ENCODE measurements at places on chromosomes 11 and 22.

DNA sequence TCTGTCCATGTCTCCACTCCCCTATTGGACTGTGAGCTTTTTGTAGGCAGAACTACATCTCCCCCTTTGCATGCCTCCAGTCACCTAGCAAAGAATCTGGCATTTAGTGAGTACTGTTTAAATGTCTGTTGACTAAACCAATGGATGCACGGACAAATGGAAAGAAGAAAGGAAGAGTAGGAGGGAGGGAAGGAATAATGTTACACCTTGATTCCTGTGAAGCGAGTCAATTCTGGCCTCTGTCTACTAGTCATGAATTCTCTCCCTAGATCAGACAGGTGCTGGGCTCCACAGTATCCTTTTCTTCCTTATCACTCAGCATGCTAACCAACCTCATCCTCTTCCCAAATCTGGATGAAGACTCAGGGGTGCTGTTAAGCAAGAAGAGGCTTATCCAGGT, 33.6 kb downstream of the GALNT18 start:
- DNase-seq, result no peak

- DNase-seq, result no peak
These were observed 17.2 kb downstream of the POLR3H start for GRCh38 chr22:41526830-41527799.

DNA sequence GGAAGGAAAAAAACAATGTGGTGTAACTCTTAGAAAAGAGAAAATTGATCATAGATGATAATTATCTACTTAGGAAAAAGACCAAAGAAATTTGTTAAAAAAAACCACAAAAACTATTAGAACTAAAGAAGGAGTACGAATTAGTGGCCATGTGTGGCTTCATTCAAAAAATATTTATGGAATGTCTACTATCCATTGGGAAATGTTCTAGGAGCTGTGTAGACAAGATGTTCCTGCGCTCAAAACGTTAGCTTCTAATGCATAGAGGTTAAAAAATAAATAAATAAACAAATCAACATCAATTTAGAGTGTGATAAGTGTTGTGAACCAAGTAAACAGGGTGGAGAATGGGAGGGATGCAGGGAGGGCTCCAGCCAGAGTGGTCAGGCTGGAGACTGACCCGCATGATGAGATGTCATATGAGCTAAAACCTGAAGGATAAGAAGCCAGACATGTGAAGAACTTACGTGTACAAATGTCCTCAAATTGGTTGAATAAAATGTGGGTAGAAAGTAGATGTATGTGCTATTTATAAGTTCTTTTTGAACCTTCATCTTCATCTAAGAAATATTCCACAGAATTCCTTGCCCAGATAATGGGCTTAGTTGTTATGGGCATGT, 4.3 kb upstream of the EXPH5 start:
- DNase-seq, result no peak

DNA sequence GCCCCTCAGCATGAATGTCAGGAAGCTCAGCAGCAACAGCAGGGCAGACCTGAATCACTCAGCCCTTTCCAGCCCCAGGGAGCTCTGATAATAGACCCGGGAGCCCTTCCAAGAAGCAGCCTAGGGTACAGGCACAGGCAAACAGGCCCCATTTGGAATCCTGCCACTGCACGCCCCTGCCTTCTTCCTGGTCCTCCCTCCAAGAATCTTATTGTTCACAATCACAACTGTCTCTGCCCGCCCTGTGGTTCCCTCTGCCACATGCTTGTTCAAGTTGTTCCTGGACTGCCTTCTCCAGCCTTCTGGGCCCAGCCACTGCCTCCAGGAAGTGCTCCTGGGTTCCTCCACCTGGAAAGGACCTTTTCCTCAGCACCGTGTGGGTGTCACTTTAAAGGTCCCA, 54.6 kb downstream of the LRRC32 start:
- DNase-seq, result no peak

DNA sequence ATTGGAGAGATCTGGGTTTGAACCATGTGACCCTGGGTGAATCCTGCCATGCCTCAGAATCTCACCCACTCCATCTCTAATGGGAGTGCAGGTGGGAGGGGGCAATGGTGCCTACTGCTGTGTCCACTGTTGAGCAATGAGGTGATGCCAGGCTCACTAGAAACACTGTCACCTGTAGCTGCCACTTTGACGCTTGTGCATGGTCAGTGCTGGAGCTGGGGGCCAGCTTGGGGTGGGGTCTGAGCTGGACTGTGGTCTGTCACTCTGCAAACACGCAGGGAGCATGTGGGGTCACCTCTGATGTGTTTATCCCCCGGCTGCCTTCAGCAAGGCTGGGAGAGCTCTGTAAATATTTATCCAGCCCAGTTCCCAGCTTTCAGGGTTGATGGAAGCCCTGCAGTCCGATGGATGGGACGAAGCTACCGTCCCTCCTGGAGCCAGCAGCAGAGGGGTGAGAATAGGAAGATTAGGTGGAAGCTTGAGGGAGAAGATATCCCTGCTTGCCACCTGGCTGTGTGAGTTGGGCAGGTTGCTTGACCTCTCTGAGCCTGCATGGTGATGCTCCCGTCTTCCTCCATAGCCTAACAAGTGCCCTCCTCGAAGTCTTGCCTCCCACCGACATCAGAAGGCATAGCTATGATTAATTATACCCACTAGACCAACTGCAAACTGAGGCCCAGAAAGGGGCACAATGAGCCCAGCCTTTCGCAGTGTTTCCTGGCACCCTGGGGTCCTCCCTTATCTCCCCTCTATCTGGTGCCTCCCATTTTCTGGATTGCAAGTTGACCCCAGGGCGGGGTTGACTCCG, 1.7 kb downstream of the MMP11 start:
- DNase-seq, result no peak

DNA sequence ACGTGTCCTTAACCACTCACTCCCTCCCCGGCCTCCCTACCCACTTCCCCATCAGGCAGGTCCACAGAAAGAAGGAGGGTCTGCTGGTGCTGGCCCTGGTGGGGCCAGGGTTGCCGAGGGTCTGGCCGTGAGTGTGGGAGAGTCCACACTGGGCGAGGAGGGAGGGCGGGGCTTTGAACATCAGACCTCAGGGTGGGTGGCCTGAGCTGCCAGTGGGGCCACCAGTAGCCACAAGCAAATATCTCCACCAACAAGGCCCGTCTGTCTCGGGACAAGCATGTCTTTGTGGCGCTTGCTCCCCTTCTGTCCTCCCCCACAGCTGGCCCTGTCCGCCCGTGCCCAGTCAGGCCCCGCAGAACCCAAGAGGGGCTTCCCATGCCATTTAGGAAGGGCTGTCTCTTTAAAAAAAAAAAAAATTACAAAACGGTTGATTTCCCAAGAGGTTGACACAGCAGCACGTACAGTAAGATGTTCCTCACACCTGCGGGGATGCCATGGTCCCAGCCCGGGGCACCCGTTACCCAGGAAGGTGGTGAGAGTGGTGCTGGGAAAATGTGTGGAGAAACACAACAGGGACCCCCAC, 17.7 kb upstream of the TALDO1 start:
- DNase-seq, result no peak

DNA sequence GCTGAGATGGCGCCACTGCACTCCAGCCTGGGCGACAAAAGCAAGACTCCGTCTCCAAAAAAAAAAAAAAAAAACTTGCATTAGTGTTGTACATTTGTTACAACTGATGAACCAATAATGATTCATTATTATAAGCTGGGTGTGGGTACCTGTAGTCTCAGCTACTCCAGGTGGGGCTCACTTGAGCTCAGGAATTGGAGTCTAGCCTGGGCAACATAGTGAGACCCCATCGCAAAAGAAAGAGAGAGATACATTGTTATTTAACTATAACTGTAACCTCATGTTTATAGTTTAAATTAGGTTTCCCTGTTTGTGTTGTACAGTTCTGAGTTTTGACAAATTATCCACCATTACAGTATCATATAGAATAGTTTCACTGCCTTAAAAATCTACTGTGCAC, 38.6 kb downstream of the KDM2A start:
- no peak for DNase-seq

GRCh38 chr22:16804882-16805281, 20.3 kb downstream of the XKR3 start:
- no peak for DNase-seq

- DNase-seq, result no peak
These were observed 11.6 kb downstream of the MED19 start for GRCh38 chr11:57700425-57700824.

GRCh38 chr11:119852741-119853140, 123.7 kb upstream of the NECTIN1 start:
- DNase-seq, result no peak

DNA sequence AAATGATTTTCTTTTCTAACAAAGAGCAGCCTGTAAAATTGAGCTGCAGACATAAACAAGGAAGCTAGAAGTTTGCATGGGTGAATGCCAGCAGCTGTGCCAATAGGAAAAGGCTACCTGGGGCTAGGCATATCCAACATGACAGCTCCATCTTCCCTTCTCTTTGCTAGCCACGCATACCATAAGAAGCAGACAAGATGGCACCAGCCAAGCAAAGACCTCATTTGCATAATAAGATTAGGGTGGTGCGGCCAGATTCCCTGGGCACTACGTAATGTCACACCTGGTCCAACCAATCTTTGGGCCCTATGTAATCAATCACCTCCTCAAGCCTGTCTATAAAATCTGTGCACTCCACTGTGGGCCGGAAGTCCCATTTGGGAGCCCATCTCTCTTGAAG, 108.3 kb downstream of the SWAP70 start:
- no peak for DNase-seq

- peak; percentile 45 for DNase-seq
These were observed 8.9 kb downstream of the HPX start for GRCh38 chr11:6431861-6432260.

DNA sequence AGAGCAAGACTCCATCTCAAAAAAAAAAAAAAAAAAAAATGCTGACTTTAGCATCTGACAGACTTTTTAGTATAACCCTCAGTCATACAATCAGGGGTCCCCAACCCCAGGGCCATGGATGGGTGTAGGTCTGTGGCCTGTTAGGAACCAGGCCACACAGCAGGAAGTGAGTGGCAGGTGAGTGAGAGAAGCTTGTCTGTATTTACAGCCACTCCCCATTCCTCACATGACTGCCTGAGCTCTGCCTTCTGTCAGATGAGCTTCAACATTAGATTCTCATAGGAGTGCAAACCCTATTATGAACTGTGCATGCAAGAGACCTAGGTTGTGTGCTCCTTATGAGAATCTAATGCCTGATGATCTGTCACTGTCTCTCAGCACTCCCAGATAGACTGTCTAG, 3.3 kb downstream of the FAM227A start:
- DNase-seq, result no peak

- DNase-seq, result no peak
These were observed 32.8 kb downstream of the KCNE3 start for GRCh38 chr11:74434528-74434927.

DNA sequence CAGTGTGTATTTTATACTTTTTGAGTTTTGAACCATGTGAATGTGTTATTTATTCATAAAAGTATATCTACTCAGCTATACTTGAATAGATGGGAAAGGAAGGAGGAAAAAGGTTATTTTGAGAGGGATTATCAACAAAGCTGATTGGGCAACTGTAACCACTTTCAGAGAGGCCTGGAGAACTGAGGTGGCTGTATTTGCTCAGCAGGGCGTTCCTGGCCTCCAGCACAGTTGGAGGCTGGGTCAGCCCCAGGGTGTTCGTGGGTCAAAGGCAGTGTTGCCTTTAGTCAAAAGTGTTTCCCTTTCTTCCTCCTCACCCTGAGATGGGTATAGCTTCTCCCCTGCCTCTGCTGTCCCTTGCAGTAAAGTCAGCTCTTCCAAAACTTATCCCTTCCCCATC, 26.7 kb downstream of the ASCC2 start:
- no peak for DNase-seq

- DNase-seq, result no peak
These were observed at the start of gene ANO9 for GRCh38 chr11:441418-442274. ANO9 (minus strand) TSS chr11:442011; CDS start chr11:441926, 85 bp downstream.

GRCh38 chr11:119594639-119595249, 134.3 kb downstream of the NECTIN1 start:
- no peak for DNase-seq
